Breast epithelium (tissue), 4 donors: ENCODE measurements at places on chromosomes 13 and 19. TPM values are rescaled to one million over a fixed set of nuclear protein-coding genes. Genes with fewer than 3 reads are reported as not detected.

Gene SLAIN1
- 15.1 TPM for total RNA-seq

- no peak for DNase-seq
These were observed 3.7 kb downstream of the ITM2B start for GRCh38 chr13:48236528-48237353.

- DNase-seq = no peak
These were observed 77.2 kb downstream of the TSC22D1 start for GRCh38 chr13:44498969-44499368.

Gene POU2F2
- 2.9 TPM for total RNA-seq

- peak; percentile 95 for DNase-seq
These were observed 10.1 kb downstream of the RHPN2 start for GRCh38 chr19:33054623-33055022.

DNA sequence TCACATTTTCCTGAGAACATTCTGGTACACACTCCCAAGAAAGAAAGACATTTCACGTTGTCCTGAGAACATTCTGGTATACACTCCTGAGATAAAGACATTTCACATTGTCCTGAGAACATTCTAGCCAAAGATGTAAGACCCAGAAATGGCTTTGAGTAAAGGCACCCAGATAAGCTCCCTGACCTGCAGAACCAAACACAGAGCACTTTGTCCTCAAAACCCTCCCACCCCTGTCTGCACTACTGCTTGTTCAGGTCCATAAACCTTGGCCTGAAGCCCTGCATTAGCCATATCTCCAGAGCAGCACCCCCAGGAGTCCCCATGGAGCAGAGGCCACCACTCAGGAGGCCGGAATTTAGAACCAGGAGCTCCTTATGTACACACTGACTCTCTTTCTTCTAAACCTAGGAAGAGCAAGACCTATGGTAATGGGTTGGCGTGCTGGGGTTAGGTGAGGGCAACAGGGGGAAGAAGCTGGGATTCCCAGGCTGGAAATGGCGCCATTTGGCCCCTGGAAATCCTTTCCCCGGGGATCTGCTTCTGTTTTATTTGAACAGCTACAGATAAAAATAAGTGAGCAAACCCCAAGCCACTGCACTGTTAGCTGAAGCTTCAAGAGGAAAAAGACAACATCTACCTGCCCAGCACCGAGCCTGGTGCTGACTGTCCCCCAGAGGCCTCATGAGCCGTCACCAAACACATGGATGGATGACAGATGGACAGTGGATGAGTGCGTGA, 13.7 kb downstream of the GAS6 start:
- no peak for DNase-seq

Gene TTC9B
- total RNA-seq = not detected

- DNase-seq = no peak
These were observed 362.8 kb downstream of the NALCN start for GRCh38 chr13:101053301-101054093.

Gene RFPL4AL1
- total RNA-seq = not detected

Gene KLK2
- 0.48 TPM for total RNA-seq

DNA sequence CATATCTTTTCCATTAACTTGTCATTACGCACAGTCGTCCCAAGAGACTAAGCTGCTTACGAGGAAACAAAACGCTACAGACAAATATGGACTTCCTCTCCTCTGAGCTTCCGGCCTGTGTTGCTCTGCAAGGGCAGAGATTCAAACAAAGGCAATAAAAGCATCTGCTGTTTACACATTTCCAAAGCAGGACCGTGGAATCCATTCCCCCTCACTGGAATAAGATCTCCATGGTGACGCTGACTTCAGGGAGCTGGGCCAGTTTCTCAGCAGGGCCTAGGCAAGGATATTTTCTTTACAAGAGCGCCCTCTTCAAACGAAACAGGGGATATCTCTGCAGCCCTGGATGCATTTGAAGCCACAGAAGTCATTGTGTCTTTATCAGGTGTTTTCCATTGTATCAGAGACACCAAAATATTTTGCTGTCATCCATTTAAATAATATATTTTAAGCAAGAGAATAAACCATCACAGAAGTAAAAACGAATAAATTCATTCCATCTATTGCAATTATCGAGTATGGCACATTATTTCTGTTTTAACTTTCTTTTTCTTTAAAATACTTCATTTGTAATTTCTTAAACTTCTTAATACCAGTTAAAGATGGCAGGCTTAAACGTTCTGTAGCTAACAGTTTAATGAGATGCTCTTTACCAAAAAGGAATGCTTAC, 177.5 kb downstream of the DCLK1 start:
- DNase-seq = no peak

DNA sequence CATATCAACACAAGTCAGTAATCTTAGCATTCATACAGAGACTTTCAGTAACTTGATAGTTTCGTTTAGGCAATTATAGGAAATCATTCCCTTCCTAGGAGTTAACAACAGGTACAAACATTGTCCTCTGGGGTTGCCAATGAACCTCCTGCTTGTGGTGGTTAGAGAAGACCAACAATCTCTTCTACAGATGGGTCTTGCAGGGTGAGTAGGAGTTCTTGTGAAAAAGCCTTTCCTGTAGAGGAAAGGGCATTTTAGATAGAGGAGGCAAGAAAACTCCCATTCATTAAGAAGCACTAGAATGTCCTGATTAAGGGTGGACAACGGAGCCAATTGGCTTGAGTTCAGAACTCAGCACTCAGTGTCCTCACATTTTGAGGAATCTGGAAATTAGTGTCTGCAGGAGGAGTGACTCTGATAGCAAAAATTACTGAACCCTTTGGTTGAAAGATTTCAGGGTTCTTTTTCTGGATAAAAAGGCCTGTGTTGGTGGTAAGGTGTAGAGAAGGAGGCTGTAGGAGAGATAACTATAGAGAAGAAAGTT, 4.2 kb downstream of the WDFY2 start:
- DNase-seq = no peak

DNA sequence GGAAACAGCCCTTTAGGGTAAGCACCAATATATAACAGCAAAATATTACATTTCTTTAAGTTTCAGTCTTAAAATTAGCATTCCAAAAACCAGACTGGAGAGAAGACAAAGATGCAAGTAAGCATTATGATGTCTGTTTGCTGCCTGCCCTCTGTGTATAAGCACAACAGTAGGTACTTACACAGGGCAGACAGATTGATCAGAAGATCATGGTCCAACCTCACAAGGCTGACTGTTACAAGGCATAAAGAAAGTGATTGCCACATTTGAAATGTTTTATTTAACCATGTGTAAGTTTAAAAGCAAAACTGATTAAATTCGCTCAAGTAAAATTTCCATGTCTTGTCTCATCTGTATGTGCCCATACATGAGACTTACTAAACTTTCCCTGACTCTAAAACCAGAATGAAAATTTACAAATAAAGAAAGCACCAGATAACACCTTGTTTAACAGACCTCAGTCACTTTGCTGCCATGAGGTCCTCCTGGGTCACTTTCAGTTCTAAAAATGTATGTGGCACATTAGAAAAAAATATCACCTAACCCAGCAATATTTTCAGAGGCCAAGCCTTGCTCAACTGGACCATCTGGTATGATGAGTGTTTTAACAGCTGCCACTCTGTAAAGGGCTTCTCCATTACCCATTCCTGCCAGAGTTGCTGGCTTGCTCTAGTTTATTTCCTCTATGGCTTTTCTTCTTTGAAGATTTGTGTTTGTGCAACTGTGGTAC, 297.0 kb downstream of the RBM26 start:
- DNase-seq = no peak

DNA sequence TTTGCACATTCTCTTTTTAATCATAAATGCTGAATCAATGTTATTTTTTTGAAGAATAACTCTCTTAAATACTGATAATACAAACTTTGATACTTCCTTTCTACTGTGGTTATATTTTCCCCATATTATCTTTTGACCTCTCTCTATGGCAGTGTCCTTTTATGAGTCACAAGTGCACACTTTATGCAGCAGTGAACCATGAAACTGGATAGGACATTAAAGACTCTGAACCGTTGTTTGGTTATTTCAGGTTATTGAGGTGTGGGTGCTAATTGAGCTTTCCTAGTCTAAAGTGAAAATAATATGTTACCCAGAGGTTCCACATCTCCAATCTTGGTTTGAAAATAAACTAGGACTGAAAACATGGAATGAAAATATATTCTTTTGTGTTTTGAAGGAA, 71.4 kb downstream of the DGKH start:
- DNase-seq = no peak

- DNase-seq = peak; percentile 88
These were observed 816 bp downstream of the USF2 start for GRCh38 chr19:35269438-35270117.

- DNase-seq = no peak
These were observed 185.9 kb downstream of the LHFPL6 start for GRCh38 chr13:39417131-39417530.

- no peak for DNase-seq
These were observed 412 bp downstream of the IRS2 start for GRCh38 chr13:109785892-109786450.

Gene GGACT
- total RNA-seq = 1.8 TPM

- DNase-seq = no peak
These were observed 158.9 kb downstream of the CACNA1A start for GRCh38 chr19:13347367-13347766.

DNA sequence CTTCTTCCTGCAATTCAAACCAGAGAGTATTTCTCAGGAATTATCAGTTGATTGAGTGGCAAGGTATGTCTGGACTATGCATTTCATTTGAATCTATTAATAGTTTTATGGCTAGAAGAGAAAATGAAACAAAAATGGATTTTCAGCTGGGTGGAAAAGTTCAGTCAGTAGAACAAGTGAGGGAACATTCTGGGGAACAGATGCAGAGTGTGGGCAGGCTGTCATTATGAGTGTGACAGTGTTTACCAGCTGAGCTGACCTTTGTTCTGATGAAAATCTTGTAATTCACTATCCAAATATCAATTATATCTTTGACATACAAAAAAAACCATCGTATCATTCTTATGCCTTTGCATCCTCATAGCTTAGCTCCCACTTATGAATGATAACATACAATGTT, 2.6 kb upstream of the CLC start:
- no peak for DNase-seq

GRCh38 chr13:112588490-112589297, 741 bp upstream of the TUBGCP3 start:
- no peak for DNase-seq

DNA sequence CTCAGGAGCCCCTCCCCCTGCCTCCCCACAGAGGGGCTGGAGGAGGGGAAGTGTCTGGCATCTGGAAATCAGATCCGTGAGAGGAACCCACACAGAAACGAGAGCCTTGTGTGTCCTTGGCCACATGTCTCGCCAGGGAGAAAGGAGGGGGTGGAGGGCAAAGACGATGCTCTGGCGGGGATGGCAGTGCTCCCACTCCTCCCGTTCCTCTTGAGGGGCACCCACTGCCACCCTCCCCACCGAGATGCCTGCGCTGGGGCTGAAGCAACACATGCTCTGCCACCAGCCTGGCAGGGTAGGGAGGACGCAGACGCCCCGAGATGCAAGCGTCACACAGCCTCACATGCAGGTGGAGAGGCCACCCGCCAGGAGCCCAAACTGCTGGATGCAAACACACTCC, 2.8 kb downstream of the ADGRL1 start:
- DNase-seq = no peak

DNA sequence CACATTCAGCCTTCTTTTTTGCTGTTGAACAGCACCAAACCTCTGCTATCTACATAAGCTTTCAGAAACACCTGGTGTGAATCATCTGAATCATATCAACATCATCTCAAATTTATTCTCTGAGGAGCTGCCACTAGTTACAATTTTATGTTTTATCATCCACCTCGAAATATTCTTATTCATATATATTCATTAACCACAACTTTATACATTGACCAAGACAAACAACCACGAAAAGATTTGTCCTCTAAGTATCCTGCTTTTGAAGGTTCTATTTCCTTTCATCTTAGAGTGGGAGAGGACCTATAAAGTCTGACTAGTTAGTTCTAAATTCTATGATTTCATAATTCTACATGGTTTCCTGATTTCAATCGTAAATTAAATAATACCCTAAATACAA, 18.9 kb downstream of the ESD start:
- no peak for DNase-seq

Gene NPHS1
- 0.15 TPM for total RNA-seq

Gene OR10H1
- total RNA-seq = not detected

GRCh38 chr19:1270213-1270853, 1.2 kb downstream of the CIRBP start:
- DNase-seq = no peak

Gene LILRB5
- total RNA-seq = 4.8 TPM

DNA sequence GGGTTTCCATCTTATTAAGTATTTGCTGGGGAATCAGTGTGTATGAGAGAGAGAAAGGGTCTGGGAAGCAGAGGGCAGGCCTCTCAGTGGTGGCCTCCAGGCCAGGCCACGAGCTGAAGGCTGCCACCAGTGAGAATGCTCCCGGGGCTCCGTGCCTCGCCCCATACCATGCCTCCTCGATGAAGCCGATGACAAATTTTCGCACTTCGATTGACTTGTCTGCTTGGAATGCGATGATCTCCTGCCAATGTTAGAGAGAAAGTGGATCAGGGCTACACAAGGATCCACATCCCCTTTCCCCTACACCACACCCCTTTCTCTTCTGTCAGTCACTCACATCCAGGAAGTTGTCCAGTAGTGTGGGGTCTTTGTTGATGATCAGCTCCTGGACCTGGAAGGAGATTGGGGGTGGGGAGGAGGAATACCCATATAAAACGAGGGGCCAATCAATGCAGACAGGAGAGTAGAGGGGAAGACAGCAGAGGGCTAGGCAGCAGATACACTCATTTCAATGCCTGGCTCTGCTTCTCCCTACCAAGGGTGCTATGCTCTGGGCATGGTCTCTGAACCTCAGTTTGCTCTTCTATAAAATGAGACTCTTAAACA, 10.7 kb downstream of the SYMPK start:
- DNase-seq = no peak

DNA sequence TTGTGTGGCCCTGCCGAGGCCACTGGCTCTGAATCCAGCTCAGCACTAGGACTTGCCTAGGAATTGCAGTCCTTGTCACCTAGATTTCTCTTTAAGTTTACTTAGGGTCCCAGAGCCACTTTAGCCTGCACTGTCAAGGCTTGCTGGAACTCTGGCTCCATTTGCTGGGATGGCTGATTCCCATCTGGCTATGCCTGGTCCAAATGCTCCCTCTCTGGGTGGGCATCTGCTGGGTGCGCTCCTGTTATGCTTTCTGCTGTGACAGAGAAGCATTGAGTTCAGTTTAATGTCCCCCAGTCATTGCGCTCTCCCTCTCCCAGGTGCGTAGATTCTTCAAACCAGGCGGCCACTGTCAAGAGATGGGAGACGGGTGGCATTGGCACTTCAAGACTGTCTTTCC, 102.2 kb downstream of the MTUS2 start:
- no peak for DNase-seq

GRCh38 chr19:44657211-44657921, 13.7 kb downstream of the PVR start:
- DNase-seq = no peak

Gene SPPL2B
- 23.5 TPM for total RNA-seq
